ENCODE measurements at places on chromosomes 3 and 15. TPM values are rescaled to one million over a fixed set of nuclear protein-coding genes. Genes with fewer than 3 reads are reported as not detected.

GTF2A2 gene
- total RNA-seq: 79.1 TPM

CHRD gene
- total RNA-seq: 14.1 TPM

CASR gene
- not detected for total RNA-seq

GRCh38 chr15:66765478-66766281, 63.6 kb downstream of the SMAD6 start:
- no peak for DNase-seq

- DNase-seq: no peak
Observed at GRCh38 chr3:141979050-141979671, 102.7 kb downstream of the ATP1B3 start.

DNA sequence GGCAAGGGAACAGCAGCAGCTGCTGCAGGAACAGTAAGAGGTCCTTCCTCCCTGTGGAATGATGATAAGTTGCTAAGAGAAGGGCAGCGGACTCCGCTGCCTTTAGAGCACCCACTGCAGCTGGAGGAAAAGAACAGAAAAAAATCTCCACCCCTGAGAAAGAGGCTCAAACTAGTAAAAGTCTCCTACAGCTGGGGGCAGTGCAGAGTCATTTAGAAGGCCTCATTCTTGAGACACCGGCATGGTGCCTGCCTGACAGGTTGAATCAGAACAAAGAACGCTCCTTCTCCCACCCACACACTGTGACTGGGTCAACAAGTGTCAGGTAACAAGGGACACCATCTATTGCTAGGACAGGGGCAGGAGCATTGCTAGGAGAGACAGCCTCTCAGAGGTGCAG, 188.4 kb downstream of the ABHD5 start:
- no peak for DNase-seq

- DNase-seq: no peak
Observed at GRCh38 chr15:51720201-51720995, 17.1 kb downstream of the LYSMD2 start.

DNA sequence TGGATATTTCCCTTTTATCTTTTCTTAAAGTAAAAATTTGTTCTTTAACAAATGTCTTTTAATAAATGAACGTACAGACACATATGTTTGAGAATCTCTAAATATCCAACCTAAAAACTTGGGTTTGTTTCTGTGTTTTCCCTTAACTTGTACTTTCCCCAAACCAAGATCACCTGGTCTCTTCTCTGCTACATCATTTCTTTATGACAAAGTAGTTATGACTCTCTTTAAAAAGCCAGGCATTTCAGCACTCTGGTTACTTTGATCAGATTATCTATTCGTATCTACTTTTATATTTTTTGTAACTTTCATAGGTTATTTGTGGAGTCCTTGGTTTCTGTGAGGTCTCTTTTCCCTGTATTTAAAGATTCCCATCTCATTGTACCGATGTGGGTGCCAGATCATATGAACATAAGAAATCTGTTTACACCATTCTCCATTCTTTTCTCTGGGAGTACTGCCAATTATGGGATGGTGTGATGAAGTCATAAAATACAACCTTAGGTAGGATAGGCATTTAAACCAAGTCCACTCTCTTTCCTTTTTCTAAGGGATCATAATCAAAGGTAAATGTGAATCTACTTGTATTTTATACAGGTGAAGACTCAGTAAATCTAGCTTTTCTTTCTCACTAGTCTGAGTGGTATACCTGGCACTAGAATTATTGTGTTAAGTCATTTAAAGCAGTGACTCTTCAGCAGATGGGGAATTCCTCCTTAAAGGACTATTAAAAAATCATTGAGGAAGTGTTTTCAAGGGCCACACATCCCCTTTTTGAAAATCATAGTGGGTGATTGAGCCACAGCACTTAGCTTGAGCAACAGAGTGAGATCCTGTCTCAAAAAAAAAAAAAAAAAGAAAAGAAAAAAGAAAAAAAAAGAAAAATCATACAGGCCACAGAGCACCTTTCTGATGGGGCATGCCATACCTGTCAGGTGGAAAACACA, 12.4 kb upstream of the NFKBIZ start:
- DNase-seq: peak; percentile 51

DNA sequence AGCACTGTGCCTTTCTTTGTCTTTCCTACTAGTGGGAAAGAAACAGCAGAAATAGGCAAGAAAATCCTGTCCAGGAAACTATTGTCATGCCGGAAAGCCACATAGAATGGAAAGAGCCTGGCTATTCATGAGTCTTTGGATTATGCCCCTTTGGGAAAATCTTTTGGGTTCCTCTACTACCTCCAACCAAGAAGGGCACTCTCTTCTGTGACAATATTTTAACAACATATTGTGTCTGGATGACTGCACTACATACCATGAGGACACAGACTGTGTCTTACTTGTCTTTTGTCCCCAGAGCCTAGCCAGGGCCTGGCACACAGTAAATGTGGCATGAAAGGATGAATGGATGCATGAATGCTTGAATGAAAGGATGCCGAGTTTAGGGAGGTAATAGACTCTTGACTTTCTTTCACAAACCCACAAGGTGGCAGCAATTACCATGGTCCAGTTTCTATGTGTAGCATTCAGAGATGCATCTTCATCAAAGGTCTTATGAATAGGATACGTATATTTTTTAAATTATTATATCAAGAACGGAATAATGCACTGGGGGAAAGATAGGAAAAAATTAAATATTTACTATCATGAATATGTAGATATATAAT, 30.3 kb downstream of the ARL14 start:
- DNase-seq: peak; percentile 76

- DNase-seq: no peak
Observed at GRCh38 chr3:132659000-132659364, 627 bp downstream of the ACAD11 start.

FAM227B gene
- total RNA-seq: 7.6 TPM

DNA sequence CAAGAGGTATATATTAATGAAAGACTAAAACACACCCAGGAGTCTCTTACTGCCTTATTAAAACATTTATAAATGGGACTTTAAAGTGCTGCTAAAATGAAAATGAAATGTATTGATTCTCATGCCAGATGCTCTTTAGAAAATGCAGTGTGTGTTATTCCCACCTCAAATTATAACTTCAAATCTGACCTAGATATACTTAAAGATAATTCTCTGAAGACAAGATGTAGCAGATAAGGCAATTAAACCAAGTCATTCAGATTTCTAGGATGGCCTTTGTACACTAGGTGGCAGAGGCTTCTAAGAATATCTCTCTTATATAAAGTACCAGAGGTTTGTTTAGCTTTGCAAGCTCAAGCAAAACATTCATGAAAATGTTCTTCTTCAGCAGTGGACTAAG, 26.9 kb upstream of the GOLGA8B start:
- DNase-seq: no peak

- DNase-seq: no peak
Observed at GRCh38 chr15:63605816-63606215, 8.6 kb downstream of the FBXL22 start.

EIF4E3 gene
- 4.2 TPM for total RNA-seq

DNA sequence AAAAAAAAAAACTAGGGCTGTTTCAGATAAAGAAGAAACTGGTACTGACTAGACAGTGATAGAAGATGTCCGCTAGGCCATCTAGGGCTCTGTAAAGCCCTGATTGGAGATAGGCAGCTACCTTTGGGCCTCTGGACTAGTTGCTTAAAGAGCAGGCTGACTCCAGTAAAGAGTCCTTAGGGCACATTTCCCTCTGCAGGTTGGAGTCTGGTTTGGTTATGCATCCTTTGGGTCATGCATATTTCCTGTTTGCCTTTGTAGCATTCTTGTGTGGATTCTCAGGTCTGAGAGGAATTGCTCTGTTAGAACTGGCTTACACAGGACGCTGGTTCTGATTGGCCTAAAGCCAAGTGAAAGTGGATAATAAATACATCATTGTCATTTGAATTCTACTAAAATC, 165.5 kb upstream of the LRRN1 start:
- no peak for DNase-seq

DNA sequence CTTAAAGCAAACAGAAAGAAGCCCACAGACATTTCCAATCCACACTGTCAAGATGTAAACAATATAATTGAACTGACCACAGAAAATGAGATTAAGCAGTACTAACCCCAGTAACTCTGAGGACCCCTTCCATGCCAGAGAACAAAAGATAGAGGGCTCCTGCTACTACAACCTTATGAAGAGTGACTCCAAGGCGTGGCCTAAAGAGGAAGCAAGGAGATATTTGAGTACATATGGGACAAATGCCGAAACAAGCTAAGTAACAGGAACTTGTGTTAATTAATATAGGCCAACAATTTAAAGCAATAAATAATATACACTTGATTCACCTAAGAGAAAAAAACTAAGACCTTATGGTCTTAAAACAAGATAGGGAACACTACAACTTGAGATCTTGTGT, 25.0 kb upstream of the VPS39 start:
- no peak for DNase-seq

GRCh38 chr3:53188720-53189119, 27.7 kb downstream of the PRKCD start:
- no peak for DNase-seq

- no peak for DNase-seq
Observed at GRCh38 chr3:99971761-99972160, 142.5 kb downstream of the FILIP1L start.

GRCh38 chr3:65960087-65960486, 78.6 kb downstream of the MAGI1 start:
- DNase-seq: peak; percentile 28

- no peak for DNase-seq
Observed at GRCh38 chr3:64798316-64798715, 110.5 kb upstream of the ADAMTS9 start.

GRCh38 chr3:30795176-30795575, 99.3 kb downstream of the GADL1 start:
- DNase-seq: no peak

GRCh38 chr3:172553526-172554252, 30.5 kb upstream of the TNFSF10 start:
- DNase-seq: no peak

GRCh38 chr3:124928333-124929202, 6.0 kb downstream of the MUC13 start:
- peak; percentile 76 for DNase-seq

MAP1A gene
- total RNA-seq: 22.9 TPM

- no peak for DNase-seq
Observed at GRCh38 chr3:107260207-107260606, 117.0 kb upstream of the CCDC54 start.

CCR9 gene
- total RNA-seq: 0.09 TPM

GRCh38 chr3:159432682-159433340, 555.8 kb upstream of the IL12A start:
- DNase-seq: no peak

TRPM1 gene
- not detected for total RNA-seq

DNA sequence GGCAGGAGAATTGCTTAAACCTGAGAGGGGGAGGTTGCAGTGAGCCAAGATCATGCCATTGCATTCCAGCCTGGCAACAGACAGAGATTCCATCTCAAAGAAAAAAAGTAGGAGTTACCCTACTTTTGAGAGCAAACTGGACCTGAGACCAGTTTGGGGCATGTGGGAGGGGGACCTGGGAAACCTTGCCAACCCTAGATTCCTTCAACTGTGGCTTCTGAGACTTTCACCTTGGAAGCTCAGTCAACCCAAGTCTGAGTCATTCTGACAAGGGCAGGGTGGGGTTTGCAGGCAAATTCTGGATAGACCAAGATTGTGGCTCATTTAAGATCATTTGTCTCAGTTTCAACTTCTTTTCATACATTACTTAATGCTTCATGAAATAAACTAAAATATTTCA, 23.8 kb upstream of the SIAH2 start:
- no peak for DNase-seq

DNA sequence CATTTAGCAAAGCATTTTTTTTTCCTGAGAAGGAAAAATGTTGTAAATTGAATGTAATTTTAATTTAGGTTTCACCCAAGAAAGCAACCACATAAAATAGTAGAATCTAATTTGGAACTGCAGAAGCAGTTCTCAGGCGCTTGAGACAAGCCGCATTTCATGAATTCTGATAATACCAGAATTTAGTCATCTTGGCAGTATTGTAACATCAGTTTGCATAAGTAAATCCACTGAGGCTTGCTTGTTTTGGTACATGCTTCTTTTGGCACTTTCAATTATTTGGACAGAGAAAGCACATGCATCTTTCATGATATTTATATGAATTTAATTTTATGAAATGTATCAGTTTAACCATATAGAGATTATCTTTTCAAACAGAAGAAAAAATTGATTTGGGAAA, 389.7 kb upstream of the ROBO1 start:
- peak; percentile 23 for DNase-seq

PLCB2 gene
- total RNA-seq: 4.8 TPM

SPCS1 gene
- 45.4 TPM for total RNA-seq

DNA sequence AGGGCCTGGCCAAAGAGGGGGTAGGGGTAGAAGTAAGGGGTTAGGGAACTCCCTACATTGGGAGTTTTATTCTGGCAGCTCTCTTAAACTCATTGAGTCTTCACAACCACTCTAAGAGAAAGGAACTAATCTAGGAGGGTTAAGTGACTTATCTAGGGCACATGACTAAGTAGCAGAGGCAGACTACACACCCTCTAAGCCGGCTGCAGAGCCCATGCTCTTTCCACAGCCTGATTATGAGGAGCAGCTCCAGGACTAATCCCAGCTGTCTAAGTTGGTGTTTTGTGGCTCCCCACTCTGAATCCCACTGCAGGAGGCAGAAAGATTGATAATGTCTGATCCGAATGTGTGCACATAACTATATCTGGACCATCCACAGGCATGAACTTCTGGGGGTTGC, 374.6 kb downstream of the EPHB1 start:
- no peak for DNase-seq

- peak; percentile 82 for DNase-seq
Observed at GRCh38 chr3:115512565-115513415, 110.5 kb upstream of the GAP43 start.

DNA sequence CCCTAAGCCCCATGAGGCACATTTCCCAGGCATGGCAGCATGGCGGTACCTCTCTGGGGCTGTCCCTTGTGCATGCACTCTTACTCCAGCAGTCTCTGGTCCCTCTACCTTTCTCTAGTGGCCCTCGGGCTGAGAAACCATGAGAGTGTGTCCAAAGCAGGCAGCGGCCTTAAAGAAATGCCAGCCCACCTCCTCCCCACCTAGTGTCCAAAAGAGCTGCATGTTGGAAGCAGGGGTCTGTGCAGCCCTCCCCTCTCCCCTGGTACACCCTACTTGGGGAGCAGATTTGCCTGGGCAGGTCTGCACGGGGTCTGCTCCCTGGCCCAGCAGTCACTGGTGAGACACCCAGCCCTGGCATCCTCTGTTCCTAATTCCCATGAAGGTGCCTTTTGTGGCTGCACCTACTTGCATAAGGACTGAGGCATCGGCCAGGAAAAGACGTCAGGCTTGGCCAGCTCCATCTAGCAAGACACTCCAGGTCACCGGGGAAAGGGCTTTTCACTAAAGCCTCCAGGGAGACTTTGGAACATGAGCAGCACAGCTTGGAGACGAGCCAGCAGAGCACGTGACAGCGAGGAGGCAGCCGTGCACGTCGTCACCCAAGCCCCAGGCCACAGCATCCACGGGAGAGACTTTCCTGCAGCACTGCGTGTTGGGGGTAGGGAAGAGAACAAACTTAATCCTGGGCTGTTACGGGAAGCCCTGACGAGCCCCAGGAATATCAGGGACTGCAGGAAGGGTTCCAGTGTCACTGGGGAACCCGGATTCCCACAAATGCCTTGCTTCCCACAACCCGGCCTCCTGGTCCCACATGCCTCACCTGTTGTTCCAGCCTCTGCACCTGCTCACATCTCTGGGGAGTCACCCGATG, 38.8 kb downstream of the TM2D3 start:
- DNase-seq: peak; percentile 85
